Stimulated activated CD4-positive, alpha-beta T cell treated with anti-CD3 and anti-CD28 coated beads, Interleukin-12 subunit alpha, Interleukin-12 subunit beta, amount 100 ng/mL, for 24 hours (primary cell): ENCODE measurements at places on chromosomes 11 and 22.

GRCh38 chr11:69601011-69601975 lies 39.7 kb upstream of the CCND1 start:
- DNase-seq = no peak

DNA sequence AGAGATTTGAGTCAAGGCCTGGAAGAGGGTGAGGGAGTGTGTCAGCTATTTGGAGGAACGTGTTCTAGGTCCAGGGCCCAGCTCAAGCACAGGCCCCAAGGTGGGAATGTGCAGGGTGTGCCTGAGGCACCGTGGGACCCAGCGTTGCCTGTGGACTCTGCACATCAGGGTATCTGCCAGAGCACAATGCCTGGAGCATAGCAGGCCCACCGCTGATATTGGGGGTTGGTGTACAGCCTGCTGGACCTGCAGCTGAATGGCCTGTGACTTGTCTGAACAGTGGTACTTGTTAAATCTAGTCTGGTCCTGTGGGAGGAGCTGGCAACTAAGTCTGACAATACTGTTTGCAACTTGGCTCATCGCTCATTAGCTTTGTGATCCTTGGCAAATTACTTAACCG lies 131.7 kb downstream of the GRIK4 start:
- DNase-seq = no peak

- DNase-seq = no peak
Observed at GRCh38 chr11:80584661-80585060, 1143.8 kb upstream of the TENM4 start.

DNA sequence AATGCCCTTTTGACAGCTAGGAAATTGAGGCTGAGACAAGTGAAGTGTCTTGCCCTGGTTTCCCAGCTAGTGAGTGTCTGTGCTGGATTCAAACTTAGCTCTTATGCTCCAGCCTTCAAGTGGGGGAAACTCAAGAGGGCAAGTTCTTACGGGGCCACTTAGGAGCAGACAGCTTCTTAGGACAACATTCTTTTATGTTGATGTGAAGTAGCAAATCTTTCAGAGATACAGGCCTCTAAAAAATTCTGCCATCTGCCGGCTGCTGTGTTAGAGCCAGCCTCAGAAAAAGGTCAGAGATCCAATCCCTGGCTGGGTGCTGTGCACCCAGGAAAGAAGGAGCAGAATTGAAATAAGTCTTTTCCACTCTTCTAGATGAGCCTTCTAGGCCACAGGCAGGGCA lies 26.6 kb downstream of the TIMP3 start:
- DNase-seq = no peak

- DNase-seq = no peak
Observed at GRCh38 chr22:41216984-41217383, 11.9 kb downstream of the L3MBTL2 start.

- no peak for DNase-seq
Observed at GRCh38 chr22:36544107-36544620, 15.2 kb upstream of the EIF3D start.

DNA sequence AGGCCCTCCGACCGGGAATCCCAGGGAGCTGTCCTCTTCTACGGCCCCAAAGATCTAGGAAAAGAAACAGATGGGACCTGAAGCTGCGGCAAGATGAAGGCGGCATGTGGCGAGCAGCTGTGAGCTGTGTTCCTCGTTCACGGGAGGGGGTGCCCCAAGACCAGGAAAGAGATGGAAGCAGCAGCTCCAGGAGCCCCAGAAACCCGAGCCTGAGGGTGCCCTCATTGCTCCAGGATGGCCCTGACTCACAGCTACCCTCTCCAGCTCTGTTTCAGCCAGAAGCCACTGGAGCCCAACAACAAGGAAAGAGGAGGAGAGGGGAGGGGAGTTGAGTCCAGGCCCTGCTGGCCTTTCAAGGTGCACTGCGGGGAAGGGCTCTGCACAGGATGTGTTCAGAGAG lies 23.7 kb upstream of the NAP1L4 start:
- no peak for DNase-seq

- no peak for DNase-seq
Observed at GRCh38 chr11:108718466-108718865, 53.6 kb downstream of the DDX10 start.
